A549 treated with Mapracorat at 1 μM for 4 hours (cell line): ENCODE measurements at places on chromosomes 6 and 20. TPM values are rescaled to one million over a fixed set of nuclear protein-coding genes. Genes with fewer than 3 reads are reported as not detected.

The CLPSL1 gene
- total RNA-seq = not detected in 5 replicates

The B3GAT2 gene
- total RNA-seq = 0.02 to 0.06 TPM (median 0.06 TPM) in 3 of 5 replicates, not detected in the others

The SLC26A8 gene
- 0.08 TPM in 1 of 5 replicates, not detected in the others for total RNA-seq

The PBOV1 gene
- not detected in 5 replicates for total RNA-seq

The ECT2L gene
- not detected in 5 replicates for total RNA-seq

The OR12D2 gene
- total RNA-seq = not detected in 5 replicates

The DDX27 gene
- total RNA-seq = 58.8 to 61.0 TPM (median 60.1 TPM) in 5 replicates
